Spinal cord (tissue), 10 donors: ENCODE measurements at places on chromosomes 11 and 22. TPM values are rescaled to one million over a fixed set of nuclear protein-coding genes. Genes with fewer than 3 reads are reported as not detected.
A peak's percentile ranks its signal among the peaks of the same experiment; 100 is the strongest.

DNA sequence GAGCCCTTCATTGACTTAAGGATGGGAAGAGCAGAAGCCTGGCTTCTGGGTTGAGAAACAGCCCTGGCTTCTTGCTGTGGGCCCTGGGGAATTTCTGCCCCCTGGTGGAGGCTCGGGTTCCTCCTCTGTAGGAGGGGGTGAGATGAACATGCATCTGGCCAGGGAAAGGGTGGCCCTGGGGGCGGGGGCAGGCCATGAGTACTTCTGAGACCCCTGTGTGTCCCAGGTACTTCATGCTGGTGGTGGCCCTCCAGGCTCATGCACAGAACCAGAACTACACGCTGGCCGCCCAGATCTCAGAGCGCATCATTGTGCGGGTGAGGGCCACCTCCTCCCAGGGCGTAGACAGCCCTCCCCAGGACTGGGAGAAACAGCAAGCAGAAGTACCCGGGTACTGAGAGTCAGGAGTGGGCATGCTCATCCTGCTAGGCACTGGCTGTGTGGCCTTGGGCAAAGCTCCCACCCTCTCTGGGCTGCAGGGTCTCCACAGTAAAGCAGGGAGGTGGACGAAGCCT is 15.8 kb downstream of the TMEM258 start:
- peaks cover 54% of the 10 kb centered on the region for H3K36me3 ChIP-seq
- no peak for DNase-seq
- H3K4me3 ChIP-seq = no peak overlapping the region
- H3K27ac ChIP-seq = no peak overlapping the region

- peaks cover 4% of the 10 kb centered on the region for H3K27me3 ChIP-seq
- H3K4me3 ChIP-seq = no peak overlapping the region
- no peaks in the 10 kb centered on the region for H3K36me3 ChIP-seq
Observed at GRCh38 chr11:133228471-133229329, 303.6 kb downstream of the OPCML start.

DNA sequence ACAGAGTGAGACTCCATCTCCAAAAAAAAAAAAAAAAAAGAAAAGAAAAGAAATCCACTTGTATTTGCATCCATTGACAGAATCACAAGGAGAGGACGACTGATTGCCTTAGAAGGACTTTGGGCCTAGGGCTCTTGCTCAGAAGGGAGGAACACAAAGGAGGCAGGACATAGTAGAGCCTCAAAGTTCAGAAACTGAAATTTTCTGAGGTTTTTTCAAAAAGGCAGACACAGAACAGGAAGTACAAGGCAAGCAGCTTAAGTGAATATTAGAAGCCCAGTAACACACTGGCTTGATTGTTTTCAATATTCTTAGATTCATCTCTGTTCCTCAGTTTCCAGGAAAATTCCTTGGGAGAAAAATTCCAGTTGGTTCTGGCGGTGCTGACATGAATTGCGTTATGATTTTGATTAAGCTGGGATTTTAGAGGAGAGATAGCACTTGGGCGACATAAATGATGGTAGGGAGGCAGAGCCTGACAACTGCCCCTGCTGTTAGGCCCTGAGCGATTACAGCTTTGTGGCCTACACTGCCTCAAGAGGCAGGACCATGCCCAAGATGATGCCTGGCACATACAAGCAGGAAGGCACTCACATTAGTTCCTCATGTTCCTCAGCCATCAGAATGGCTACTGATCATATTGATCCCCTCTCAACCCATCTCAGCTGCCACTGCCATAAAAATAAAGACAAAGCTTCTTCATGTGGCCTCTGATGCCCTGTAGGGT is 15.3 kb downstream of the CLPB start:
- H3K4me3 ChIP-seq = no peak overlapping the region
- peaks cover 11% of the 10 kb centered on the region for H3K4me1 ChIP-seq
- DNase-seq = no peak
- no peak overlapping the region for H3K27ac ChIP-seq
- H3K27me3 ChIP-seq = no peaks in the 10 kb centered on the region

DNA sequence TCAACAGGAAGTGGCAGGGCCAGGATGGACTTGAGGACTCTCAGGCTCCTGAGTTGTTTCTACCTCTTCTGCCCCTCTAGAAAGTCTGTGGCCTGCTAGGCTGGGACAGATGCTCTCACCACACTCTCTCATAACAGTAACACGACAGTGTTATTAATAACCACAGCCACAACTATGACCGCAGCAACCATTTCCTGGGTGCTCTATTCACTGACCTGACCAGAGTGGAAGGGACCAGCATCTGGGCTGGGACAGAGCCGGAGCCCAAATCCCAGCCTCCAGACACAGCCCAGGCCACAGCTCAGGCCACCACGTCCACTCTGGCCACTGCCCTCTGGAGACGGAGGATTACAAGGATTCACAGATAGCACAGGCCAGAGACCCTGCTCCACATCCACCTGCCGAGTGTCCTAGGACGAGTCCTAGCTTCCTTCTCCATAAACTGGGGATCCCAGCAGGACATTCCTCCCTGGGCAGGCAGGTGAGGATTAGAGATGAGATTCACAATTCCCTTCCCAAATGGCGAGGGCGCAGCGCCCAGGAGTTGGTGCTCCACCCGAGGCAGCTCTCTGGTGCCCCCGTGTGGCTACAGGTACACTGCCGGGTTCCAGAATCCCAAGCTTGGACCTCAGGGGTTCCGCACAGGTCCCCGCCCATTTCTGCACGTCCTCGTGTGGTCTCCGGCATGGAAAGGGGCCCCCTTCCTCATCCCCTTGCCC is 7.1 kb downstream of the PNPLA5 start:
- H3K4me3 ChIP-seq = no peak overlapping the region
- no peaks in the 10 kb centered on the region for H3K4me1 ChIP-seq
- H3K27ac ChIP-seq = no peak overlapping the region
- DNase-seq = no peak

DNA sequence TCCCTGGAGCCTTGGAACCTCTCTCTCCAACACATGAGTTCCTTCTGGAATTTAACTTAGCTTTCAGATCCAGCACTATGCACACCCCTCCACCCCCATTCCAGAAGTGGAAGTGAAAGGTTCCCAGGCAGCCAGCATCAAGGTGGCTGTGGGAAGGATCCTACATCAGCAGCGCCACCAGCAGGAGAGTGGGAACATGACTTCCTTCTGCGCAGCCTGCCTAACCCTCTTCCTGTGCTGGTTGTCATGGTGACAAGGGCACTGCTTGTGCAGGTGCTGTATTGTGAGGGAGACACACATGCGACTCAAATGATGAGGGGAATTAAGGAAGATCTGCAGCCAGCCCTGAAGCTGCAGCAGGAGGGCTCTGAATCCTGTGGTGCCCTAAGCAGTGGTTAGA is 904.5 kb upstream of the API5 start:
- H3K4me1 ChIP-seq = peaks cover 7% of the 10 kb centered on the region
- no peaks in the 10 kb centered on the region for H3K27me3 ChIP-seq
- no peak overlapping the region for H3K27ac ChIP-seq
- no peaks in the 10 kb centered on the region for H3K36me3 ChIP-seq
- DNase-seq = peak; percentile 96
- no peak overlapping the region for H3K4me3 ChIP-seq

Gene CBX7
- 9.0 TPM for total RNA-seq

- H3K27me3 ChIP-seq = no peaks in the 10 kb centered on the region
- H3K4me3 ChIP-seq = no peak overlapping the region
- H3K4me1 ChIP-seq = peaks cover 7% of the 10 kb centered on the region
- no peak for DNase-seq
- peaks cover 59% of the 10 kb centered on the region for H3K36me3 ChIP-seq
Observed at GRCh38 chr11:123594188-123594901, 60.1 kb downstream of the SCN3B start.
